Activated naive CD8-positive, alpha-beta T cell treated with anti-CD3 and anti-CD28 coated beads for 36 hours (primary cell): ENCODE measurements at places on chromosomes 1 and 21. TPM values are rescaled to one million over a fixed set of nuclear protein-coding genes. Genes with fewer than 3 reads are reported as not detected.

Gene PPFIA4
- 20.8 TPM for total RNA-seq

Gene HFM1
- total RNA-seq = 0.10 TPM

Gene ITGB2
- total RNA-seq = 234 TPM

Gene BACE2
- total RNA-seq = 1.8 TPM

Gene GPA33
- not detected for total RNA-seq

Gene CHIA
- not detected for total RNA-seq

Gene LCK
- total RNA-seq = 285 TPM

Gene PRDM16
- total RNA-seq = 0.12 TPM

Gene IRF6
- 2.4 TPM for total RNA-seq

Gene RUNX1
- 18.0 TPM for total RNA-seq

Gene PPM1J
- 0.94 TPM for total RNA-seq

Gene GUCA2B
- total RNA-seq = not detected

Gene ACTL8
- total RNA-seq = not detected

Gene GPR157
- 2.1 TPM for total RNA-seq

Gene NES
- 0.04 TPM for total RNA-seq

Gene ZC3H12A
- total RNA-seq = 29.2 TPM

Gene C8B
- total RNA-seq = not detected

Gene CYP4A22
- not detected for total RNA-seq

Gene SLC44A3
- not detected for total RNA-seq

Gene GRIK1
- total RNA-seq = not detected
